Esophagus (tissue), 2 donors: ENCODE measurements at places on chromosomes 4 and X. TPM values are rescaled to one million over a fixed set of nuclear protein-coding genes. Genes with fewer than 3 reads are reported as not detected.

NOA1 gene
- 11.0 TPM for polyA plus RNA-seq

BTK gene
- polyA plus RNA-seq, result 0.55 TPM

RBMXL3 gene
- polyA plus RNA-seq, result not detected

DGAT2L6 gene
- polyA plus RNA-seq, result not detected

CXCR3 gene
- 0.69 TPM for polyA plus RNA-seq

ALPK1 gene
- 6.3 TPM for polyA plus RNA-seq

GNRHR gene
- 0.10 TPM for polyA plus RNA-seq

NPFFR2 gene
- polyA plus RNA-seq, result not detected

KIAA0232 gene
- polyA plus RNA-seq, result 10.5 TPM

ACTRT1 gene
- not detected for polyA plus RNA-seq

SHROOM4 gene
- 0.87 TPM for polyA plus RNA-seq

GABRE gene
- 63.3 TPM for polyA plus RNA-seq

ZNF275 gene
- 1.6 TPM for polyA plus RNA-seq

PRAF2 gene
- 7.8 TPM for polyA plus RNA-seq
